ENCODE measurements at places on chromosomes 4 and X. TPM values are rescaled to one million over a fixed set of nuclear protein-coding genes. Genes with fewer than 3 reads are reported as not detected.

Gene NAA11
- total RNA-seq = not detected

Gene POF1B
- 0.14 TPM for total RNA-seq

Gene SULT1B1
- 0.90 TPM for total RNA-seq

DNA sequence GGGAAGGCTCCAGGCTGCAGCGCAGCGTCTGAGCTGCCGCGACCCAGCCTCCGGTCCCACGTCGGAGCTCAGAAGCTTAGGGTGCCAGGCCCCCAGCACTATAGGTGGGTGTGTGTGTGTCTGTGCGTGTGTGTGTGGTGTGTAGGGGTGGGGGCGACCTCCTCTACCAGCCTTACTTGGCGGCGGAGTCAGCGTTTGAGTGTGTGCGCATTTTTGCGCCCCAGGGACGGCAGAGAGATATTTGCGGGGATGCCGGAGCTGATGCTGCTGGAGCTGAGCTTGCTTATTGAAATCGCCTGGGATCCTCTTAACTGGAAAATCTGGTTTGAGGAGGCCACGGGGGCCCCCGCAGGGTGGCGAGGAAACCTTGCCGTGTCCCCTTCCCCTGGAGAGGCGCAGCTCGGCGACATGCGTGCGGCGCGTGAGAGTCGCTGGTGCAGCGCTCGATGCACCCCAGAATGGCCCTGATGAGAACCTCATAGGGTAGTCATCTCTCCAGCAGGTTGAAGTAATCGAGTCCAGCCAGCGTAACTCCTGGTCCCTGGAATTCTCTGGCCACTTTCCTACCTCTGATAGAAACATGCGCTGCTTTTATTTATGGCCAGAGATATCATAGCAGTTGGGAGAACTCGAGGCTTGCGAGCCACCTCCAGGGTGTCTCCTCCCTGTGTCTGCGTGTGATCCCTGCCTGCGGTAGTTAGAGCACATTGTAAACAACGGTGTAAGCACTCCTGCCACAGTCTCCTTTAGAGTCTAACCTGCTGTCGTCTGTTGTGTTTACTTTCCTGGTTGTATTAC is 2.7 kb downstream of the ADGRL3 start:
- no peaks in the 10 kb centered on the region for H3K4me1 ChIP-seq
- no peak for DNase-seq
- peaks cover 38% of the 10 kb centered on the region for H3K27me3 ChIP-seq
- no peak overlapping the region for H3K4me3 ChIP-seq

DNA sequence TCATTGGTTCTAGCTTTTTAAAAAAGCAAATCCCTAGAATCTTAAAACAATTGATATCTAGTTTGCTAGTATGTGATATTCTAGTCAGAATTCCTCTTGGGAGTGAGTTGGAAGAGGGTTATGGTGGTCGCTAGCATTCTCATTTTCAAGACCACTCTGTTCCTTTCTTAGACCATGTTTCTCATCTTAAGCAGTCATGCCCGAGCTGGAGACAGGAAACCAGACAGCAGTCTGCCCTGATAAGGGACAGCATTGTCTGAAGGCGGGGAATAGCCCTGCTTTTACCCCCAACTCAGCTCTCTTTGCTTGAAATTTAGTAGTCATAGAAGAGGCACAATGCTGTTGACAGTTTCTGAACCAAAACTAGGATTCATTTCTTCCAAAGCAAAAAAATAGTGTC is 5.2 kb downstream of the KLF3 start:
- peaks cover 63% of the 10 kb centered on the region for H3K4me1 ChIP-seq
- no peak for DNase-seq
- peak overlapping the region; percentile 52 for H3K27ac ChIP-seq
- H3K36me3 ChIP-seq = no peaks in the 10 kb centered on the region
- H3K27me3 ChIP-seq = no peaks in the 10 kb centered on the region
- no peak overlapping the region for H3K4me3 ChIP-seq
